ENCODE measurements at places on chromosomes 5 and 9. TPM values are rescaled to one million over a fixed set of nuclear protein-coding genes. Genes with fewer than 3 reads are reported as not detected.
A peak's percentile ranks its signal among the peaks of the same experiment; 100 is the strongest.

Gene HMMR
- 0.74 TPM for total RNA-seq

Gene SV2C
- 0.03 TPM for total RNA-seq

GRCh38 chr5:119287547-119288111, 68.2 kb upstream of the TNFAIP8 start:
- peaks cover 23% of the 10 kb centered on the region for H3K36me3 ChIP-seq
- peak; percentile 55 for DNase-seq
- peak overlapping the region; percentile 89 for H3K27ac ChIP-seq
- H3K4me3 ChIP-seq = peak overlapping the region; percentile 45
- H3K4me1 ChIP-seq = peaks cover 68% of the 10 kb centered on the region

DNA sequence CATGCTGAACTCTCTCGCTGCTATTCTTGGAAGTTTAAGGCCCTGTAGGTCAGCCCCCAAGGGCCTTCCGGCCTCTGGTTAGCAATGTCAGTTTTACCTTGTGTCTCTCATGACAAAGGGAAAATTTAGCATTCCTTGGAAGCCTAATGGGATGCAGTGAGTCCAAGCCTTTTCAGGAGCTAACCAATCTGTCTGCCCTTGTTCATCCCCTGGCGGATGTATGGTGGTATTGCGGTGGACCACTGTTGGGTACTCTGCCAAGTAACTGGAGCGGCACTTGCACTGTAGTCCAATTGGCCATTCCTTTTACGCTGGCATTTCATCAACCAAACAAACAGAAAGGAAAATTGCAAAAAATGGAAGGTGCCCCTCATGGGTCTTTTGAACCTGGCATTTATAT, 318.4 kb upstream of the NMUR2 start:
- no peaks in the 10 kb centered on the region for H3K27me3 ChIP-seq
- H3K27ac ChIP-seq = no peak overlapping the region
- no peak overlapping the region for H3K4me3 ChIP-seq
- DNase-seq = no peak
- H3K36me3 ChIP-seq = no peaks in the 10 kb centered on the region
- no peaks in the 10 kb centered on the region for H3K4me1 ChIP-seq

GRCh38 chr5:73859696-73860095, 233.7 kb downstream of the ARHGEF28 start:
- no peaks in the 10 kb centered on the region for H3K4me1 ChIP-seq
- no peaks in the 10 kb centered on the region for H3K36me3 ChIP-seq
- H3K27ac ChIP-seq = no peak overlapping the region
- DNase-seq = no peak
- peaks cover 4% of the 10 kb centered on the region for H3K27me3 ChIP-seq
- H3K4me3 ChIP-seq = no peak overlapping the region

- H3K27me3 ChIP-seq = no peaks in the 10 kb centered on the region
- no peaks in the 10 kb centered on the region for H3K36me3 ChIP-seq
- no peak overlapping the region for H3K4me3 ChIP-seq
- DNase-seq = no peak
These were observed 13.2 kb downstream of the TMEM8B start for GRCh38 chr9:35842020-35842745.

GRCh38 chr9:133496861-133497842, 18.3 kb upstream of the SLC2A6 start:
- no peaks in the 10 kb centered on the region for H3K4me1 ChIP-seq
- H3K4me3 ChIP-seq = no peak overlapping the region
- no peak for DNase-seq
- H3K36me3 ChIP-seq = no peaks in the 10 kb centered on the region
- H3K27me3 ChIP-seq = peaks cover 2% of the 10 kb centered on the region

Measured in CD4-positive, alpha-beta T cell (primary cell).